ENCODE measurements at places on chromosomes 6 and 20.

GRCh38 chr20:9368893-9369292 lies 145.5 kb upstream of the LAMP5 start:
- no peak for DNase-seq

DNA sequence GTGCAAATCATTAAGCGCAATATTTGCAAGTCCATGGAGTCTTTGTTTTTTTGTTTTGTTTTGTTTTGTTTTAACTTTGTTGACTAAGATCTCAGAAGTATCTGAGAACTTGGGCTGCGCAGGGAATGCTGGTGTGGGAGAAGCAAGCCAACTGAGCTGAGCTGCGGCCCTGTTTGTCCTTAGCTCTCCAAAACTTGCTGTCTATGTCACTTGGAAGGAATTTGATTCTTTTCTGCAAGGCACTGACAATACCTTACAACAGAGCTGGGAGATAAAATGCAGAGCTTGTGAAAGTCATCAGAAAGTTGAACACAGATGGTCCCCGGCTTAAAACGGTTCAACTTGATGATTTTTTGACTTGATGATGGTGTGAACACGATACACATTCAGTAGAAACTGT lies 5.4 kb downstream of the SLC22A23 start:
- no peak for DNase-seq

GRCh38 chr6:103797738-103798137 lies 1062.0 kb downstream of the HACE1 start:
- DNase-seq, result no peak

- no peak for DNase-seq
These were observed 181.0 kb downstream of the ZNF217 start for GRCh38 chr20:53412577-53413185.

DNA sequence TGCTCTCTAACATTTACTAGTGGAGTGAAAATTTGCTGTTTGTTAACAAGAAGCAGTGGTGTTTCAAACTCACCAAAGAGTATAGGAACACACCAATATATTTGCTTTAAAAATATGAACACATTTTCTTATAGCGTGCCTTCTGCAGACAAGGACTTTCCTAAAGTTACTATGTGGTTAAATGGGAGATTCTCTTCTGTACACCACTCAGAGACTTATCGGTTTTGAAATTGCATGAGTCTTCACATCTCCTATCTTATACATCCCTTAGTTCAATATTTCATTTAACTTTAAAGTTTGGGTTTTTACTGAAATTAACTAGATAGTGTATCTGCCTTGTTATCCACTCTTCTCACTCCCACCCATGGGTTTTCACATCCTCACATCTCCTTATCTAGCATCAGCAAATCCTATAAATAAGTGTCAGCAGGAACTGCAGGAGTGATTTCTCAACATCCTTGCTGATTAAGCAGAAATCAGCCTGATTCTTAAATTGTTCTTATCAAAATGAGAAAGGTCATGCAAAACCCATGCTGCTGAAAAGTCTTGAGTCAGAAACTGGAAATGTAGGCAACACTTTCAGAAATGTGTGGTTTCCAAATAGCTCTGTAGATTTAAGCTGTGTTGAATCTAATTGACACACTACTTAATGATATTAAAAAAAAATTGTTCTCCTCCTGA lies 1075.6 kb upstream of the GJE1 start:
- no peak for DNase-seq
